ENCODE measurements at places on chromosomes 1 and 21. TPM values are rescaled to one million over a fixed set of nuclear protein-coding genes. Genes with fewer than 3 reads are reported as not detected.

DNA sequence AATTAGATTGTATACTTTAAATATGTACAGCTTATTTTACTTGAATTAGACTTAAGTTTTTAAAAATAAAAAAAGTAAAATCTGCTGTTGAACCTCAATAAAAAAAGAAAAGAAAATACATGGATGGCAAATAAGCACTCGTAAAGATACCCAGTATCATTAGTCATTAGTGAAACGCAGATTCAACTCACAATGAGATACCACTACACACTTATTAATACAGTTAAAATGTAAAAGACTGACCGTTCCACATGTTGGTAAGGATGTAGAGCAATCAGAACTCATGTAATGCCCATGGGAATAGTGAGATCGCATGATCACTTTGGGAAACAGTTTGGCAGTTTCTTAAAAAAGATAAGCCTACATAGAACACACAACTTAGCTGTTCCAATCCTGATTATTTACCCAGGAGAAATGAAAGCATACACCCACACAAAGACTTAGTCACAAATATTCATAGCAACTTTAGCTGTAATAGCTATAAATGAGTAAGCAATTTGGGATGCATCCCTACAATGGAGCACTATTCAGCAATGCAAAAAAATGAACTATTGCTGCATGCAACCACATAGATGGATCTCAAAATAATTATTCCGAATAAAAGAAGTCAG, 7.3 kb downstream of the SH2D1B start:
- no peak for DNase-seq

DNA sequence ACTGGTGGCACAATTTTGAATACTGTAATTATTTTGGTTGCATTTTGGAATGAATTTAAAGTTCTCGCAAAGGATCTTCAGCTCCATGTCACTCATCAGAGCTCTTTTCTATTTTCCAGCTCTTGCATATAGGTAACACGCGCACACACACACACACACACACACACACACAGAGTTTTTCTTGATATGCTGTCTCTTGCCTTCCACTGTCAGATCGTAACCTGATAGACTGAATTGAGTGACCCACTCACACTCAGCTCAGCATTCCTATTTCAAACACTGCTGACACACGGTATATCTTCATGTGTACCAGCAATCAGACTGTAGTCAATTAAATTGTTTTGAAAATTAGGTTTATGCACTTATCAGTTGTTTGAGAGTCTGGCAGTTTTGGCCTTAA, 214.1 kb downstream of the PBX1 start:
- DNase-seq, result no peak

Gene ESPN
- total RNA-seq, result 0.55 TPM

DNA sequence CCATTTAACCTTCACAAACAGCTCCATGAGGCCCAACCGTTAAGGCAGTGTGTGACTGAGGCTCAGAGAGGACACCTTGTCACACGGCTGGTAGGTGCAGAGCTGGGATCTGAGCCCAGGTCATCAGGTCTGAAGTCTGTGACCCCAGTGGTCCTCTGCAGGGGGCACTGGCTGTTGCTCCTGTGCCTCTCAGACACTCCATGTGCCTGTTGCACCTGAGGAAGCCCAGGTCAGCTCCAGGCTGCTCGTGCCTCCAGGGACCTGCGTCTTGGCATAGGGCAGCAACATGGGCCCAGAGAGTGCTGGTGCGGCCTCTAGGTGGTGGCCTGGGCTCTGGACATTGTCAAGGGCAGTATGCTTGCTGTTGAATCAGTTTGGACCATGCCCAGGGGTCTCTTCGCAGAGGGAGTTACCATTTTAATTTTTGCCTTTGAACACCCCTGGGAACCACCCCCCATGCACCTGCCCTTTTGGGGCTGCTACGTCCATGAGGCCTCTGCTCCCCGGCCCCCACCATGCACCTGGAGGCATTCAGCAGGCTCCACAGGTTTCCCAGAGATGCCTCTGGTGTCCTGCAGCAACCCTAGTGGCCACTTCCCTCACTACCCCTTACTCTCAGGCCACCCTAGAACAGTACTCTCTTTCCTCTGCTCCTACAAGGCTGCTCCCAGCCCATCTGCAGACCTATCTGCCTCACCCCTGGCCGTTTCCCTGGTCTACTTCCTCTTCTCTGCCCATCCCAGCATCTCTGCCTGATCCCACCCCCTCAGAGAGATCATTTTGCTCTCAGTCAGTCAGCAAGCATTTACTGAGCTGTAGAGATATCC, 25.2 kb upstream of the EPS8L3 start:
- peak; percentile 7 for DNase-seq

- peak; percentile 75 for DNase-seq
These were observed 5.6 kb upstream of the KCNA10 start for GRCh38 chr1:110524311-110525248.

DNA sequence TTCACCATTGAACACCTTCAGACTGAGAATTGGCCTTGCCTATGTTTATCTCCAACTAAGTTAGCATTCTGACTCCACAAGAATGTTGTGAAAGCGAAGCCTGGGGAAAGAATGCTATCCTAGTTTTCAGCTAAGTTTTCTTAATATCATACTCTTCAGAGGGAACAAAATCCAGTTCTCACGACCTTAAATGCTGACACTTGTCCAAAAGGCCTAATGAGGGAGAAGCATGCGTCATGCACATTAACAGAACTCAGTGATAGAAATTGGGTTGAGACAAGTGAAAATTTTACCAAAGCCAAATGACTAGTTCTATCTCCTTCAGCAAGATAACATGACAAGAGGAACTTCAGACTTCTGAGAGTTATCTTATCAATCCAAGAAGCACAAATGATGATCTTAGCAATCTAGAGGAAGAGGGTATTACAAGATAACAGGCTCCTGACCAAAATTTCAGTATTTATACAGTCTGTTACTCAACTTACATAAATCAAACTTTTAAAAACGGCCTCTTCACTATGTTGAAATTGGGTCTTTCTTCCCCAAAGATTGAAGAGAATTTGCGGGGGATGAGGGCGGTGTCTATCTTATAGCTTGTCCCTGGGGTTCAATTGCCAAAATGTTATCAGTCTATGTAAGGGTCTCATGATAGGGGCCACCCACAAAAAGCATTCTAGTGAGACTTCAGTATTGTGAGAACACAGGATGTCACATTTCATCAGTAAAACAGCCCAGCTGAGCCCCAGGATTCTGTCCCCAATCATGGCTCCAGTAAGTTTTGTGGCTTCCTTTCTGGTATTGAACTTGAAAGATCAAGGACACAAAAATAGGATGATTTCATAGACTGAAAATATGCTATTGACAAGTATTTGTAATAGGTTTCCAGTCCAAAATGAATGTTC, 26.5 kb upstream of the SLC45A3 start:
- no peak for DNase-seq

DNA sequence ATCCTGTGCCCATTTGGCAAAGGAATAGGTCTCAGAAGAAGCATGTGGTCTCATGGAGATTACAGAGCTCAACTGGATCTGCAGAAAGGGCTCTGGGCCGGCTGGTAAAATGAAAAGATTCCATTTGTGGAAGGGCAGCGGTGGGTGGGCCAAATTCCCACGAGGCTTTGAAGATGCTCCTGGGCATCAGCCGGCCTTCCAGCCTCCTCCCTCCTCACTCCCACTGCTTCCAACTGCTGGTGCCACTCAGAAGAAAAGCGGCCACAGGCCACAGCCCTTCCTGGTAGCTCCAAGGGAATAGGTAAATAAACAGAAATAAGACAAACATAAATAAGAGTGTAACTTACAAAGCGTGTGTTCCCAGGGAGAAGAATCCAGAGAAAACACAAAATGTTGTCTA, 136.3 kb upstream of the SLC44A3 start:
- no peak for DNase-seq

DNA sequence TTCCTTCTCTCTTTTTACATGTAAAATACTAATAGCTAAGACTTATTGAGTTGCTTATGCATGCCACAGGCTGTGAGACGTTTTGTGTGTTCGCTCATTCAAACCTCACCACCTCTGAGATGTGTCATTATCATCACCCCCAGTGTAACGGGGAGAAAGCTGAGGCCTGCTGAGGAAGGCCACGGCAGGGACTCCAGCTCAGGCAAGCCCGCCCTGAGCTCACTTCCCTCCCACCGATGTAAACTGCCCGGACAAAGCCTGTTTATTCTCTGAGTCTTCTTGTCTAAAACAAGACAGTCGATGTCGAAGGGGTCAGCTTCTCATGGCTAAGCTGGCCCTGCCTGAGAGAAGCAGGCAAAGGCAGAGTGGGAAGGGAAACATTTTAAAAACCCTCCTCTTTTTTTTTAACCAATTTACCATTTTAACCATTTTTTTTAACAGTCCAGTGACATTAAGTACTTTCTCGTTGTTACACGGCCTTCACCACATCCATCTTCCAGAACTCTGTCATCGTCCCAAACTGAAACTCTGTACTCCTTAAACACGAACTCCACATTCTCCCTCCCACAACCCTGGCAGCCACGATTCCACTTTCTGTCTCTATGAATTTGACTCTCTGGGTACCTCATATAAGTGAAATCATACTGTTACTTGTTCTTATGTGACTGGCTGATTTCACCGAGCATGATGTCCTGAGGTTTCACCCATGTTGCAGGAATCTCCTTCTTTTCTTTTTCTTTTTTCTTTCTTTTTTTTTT, 204.8 kb upstream of the GALNT2 start:
- peak; percentile 34 for DNase-seq

GRCh38 chr1:21904704-21905520, 32.2 kb downstream of the HSPG2 start:
- DNase-seq, result peak; percentile 63

GRCh38 chr1:47229886-47230691, 1.9 kb downstream of the TAL1 start:
- no peak for DNase-seq

DNA sequence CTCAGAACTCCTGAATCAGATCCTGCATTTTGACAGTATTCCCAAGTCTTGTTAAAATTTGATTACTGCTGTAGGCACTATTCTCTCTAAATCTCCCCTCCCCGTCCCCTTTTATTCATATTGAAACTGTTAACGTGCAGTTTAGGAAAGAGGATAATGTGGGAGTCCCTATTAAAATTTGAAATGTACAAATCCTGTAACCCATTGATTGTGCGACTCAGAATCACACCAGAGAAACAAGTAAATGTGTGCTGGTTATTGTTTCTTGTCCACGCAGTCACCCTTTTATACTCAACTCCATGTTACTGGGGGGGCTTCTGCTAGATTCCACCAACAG, 584 bp upstream of the LTN1 start:
- no peak for DNase-seq

Gene GNG4
- total RNA-seq, result 1.7 TPM

DNA sequence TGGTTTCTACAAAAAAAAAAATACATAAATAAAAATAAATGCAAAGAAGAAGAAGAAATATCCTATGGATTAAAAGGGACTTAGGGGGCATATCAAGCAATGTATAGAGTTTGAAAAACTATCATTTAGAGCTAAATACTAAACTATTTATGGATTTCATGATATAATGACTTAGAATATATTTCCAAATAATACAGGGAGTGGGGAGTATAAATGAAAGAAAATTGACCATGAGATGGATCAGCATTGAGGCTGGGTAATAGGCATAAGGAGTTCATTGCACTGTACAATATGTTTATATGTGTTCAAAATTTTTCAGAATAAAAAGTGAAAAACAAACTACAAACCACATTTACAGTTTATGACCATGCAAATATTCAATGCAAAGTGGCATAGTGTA, 18.8 kb downstream of the NHLH2 start:
- DNase-seq, result no peak

DNA sequence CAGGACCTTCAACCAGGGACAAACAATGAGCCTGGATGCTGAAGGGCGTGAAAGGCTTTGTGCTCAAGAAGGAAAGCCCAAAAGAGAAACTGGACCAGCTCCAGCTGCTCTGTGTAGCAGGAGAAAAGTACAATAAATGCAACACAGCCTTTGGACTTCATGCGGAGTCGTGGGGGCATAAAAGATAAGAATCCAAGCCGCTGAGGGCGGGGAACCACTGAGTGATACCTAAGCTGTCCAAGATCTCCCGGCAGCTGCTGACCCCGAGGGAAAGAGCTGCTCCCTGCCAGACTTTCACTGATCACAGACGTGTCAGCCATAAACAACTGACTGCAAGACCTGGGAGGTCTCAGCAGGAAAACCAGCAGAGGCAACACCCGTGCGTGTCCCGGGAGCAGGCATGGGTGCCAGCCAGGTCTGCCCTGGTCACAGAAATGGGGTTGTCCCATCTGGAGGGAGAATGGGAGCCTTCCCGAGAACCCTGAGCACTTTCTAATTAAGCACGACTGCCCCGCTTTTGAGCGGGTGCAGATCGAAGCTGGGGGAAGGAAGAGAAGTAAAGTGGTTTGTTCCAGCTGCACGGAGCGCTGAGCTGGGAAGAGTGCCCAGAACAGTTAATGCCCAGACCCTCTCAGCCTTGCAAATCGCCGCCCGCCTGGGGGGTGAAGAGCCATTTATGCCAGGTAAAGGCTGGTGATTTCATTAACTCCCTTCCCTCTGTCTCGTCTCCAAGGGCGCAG, 68.3 kb upstream of the TARDBP start:
- no peak for DNase-seq

GRCh38 chr1:18145851-18146618, 38.4 kb downstream of the IGSF21 start:
- no peak for DNase-seq

Gene HPDL
- 12.7 TPM for total RNA-seq

DNA sequence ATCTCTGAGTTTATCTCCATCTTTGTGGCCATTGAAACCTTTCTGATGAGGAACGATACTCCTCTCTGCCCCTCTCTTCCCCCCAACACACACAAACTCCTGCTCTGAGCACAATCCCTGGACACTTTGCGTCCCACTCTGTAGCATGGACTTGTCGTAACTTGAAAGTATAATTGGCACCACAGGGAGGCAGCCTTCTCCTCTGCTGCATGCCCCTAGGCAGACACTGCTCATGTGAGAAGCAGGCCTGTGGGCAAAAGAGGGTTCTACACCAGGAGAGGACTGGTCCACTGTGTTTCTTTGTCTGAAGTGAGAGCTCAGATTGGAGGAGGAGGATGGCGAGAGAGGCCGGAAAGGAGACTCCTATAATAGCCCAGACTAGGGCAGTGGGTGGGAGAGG, 3.8 kb upstream of the PARS2 start:
- DNase-seq, result peak; percentile 25

Gene MPZ
- total RNA-seq, result 5.3 TPM

DNA sequence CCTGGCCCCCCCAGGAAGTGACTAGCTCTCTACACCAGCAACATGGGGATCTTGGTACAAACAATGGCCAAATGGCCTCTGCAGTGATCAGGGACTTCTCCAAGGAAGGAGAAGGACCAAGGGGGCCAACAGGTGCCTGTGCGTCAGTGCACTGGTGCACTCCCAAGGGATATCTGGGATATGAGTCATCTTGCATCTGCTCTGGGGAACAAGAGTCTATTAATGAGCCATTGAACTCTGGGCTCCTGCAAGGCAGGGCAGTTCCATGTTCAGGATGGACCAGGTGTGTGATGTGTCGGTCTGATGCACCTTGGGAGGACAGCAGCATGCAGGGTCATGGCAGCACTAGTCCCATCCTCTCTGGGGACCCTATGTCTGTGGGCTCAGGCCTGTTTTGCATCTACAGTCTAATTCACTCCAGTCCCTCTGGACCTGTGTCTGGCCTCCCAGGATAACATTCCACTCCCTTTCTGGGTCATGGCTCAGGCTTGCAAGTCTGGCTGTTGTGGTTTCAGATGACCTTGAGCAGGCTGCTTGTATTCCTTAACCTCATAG, 125.3 kb downstream of the TRABD2B start:
- DNase-seq, result no peak

Gene TEX38
- total RNA-seq, result 0.18 TPM

Gene RNF186
- not detected for total RNA-seq

Gene AGT
- not detected for total RNA-seq

GRCh38 chr1:208347191-208347590, 103.0 kb upstream of the PLXNA2 start:
- DNase-seq, result no peak
